ENCODE measurements at places on chromosomes 1 and 21. TPM values are rescaled to one million over a fixed set of nuclear protein-coding genes. Genes with fewer than 3 reads are reported as not detected.

The SPRR2F gene
- total RNA-seq, result not detected

DNA sequence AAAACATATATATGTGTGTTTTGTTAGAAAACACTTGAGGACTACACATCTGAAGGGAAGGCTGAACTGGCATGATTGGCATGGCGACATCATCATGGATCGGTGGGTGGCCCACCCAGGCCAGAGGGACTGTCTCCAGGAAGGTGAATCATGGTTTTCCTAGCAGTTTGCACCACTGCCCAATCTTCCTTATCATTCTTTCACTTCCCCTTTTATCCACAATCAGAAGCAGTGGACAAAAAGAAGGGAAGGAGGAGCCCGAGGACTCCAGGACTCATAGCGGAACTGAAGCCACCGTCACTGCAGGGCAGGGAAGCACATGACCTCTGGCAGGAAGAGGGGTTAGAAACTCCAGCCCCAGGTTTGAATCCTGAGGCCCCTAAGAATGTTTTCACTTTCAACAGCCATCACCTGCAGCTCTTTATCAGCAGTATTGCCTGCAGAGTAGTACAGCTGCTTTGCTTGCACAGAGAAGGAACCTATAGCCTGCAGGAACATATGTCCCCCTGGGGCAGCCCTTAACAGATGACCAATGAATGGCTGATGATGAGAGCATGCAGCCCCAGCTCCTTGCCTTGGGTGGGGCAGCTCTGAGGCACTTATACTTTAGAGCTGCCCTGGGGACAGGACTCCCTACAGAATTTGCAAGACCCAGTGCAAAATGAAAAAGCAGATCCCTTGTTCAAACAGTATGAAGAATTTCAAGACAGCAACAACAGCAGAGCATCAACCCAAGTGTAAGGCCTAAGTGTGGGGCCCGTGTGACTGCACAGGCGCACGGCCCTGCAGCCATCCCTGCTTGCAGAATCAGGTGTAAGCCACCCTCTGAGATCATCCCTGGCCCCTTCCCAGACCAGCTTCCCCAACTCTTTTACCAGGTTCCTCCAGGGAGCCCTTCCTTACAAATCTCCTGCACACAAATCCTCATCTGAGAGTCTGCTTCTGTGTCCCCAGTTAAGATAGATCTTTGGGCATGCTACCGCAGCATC is 241.8 kb upstream of the IRF2BP2 start:
- DNase-seq, result no peak

DNA sequence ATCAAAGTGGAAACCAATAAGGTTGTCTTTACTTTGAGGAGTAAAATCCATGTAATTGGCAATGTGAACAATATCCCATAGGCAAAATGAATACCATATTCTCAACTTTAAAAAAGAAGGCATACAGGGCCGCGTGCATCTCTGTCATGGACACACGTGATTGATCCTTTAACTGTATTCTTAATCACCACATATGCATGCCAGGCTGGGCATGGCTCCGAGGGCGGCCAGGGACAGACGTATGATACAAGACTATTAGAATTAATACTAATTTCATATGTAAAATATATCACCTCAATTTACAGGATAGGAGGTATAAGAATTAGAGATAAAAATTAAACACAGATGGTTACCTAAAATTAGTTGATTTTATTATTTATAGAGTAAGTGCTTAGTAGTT is 11.2 kb downstream of the RGS21 start:
- no peak for DNase-seq

DNA sequence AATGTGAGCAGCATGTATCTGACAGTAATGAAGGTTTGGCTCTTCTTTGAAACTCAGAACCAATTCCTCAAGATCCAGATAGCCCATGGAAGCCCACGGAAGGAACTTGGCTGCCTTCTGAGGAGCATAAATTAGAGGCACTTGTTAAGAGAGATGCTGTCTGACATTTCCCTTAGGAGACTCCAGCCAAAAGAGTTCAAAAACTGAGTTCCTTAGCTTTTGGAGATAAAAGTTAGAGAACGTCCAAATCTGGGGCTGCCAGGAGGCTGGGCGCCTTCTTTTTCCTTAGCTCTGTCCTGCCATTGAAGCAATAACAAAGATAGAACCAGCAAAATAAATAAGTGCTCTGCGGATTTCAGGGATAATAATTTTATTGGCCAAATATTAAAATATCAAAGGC is 439.6 kb upstream of the USP24 start:
- DNase-seq, result no peak

The KLHDC9 gene
- total RNA-seq, result not detected

GRCh38 chr1:115224636-115225035 is 113.4 kb downstream of the NGF start:
- DNase-seq, result no peak

DNA sequence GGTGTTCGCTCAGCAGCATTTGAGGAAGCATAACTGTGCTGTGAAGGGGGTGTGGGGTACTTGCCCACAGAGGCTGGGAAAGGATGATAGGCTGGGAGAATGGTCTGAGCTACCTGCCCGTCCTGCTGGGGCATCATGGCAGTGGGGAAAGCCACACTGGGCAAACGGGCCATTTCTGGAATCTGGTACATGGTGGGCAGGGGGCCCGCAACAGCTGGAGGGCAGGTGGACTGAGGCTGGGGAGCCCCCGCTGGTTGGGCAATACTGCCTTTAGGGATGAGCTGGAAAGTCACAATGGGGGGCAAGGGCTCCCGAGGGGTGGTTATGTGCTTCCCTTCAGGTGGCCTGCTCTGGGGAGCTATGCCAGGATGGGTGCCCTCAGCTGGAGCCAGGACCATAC is 19.2 kb upstream of the ADAM30 start:
- DNase-seq, result no peak

DNA sequence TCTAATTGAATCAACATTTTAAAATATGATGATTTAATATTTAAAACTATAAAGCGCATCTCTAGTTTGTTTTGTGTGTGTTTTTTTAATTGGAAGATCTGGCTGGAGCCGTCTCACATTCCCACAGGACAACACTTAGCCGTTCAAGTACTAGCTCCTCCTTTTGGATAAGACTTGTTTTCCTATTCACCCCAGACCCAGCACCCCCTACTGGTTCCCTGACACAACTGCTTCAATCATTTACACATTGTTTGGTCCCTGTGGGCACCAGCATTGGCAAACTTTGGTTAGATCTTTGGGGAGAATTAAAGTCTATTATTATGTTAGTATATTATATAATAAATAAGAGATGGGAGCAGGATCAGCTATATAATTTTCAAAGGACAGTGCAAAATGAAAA is 34.5 kb downstream of the TYW3 start:
- no peak for DNase-seq

The NRIP1 gene
- 57.8 TPM for total RNA-seq

GRCh38 chr1:50129201-50129600 is 20.5 kb downstream of the ELAVL4 start:
- DNase-seq, result no peak

GRCh38 chr21:42455196-42455595 is 40.8 kb downstream of the RSPH1 start:
- peak; percentile 82 for DNase-seq

- no peak for DNase-seq
Observed at GRCh38 chr1:76302711-76303339, 228.3 kb downstream of the ST6GALNAC3 start.

The OR2T35 gene
- not detected for total RNA-seq

DNA sequence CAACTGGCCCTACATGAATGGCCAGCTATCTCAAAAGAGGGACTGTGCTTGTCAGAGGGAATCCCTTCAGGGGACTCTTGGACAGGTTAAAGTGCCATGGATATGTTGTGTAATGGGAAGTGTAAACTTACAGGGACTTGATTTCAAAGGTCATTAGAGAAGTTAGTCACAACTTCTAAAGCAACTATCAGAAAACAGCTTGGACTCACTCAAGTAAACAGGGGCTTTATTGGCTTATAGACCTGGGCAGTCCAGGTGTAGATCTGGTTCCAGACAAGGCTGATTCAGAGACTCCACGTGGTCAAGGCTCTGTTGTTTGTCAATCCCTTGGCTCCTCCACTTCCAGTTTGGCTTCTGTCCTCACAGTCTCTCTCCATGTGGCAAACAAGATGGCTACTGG is 2.3 kb downstream of the CRP start:
- no peak for DNase-seq

The NBPF9 gene
- 24.4 TPM for total RNA-seq

GRCh38 chr1:209411491-209411929 is 172.0 kb upstream of the CAMK1G start:
- no peak for DNase-seq

GRCh38 chr1:232589111-232589811 is 40.7 kb downstream of the SIPA1L2 start:
- DNase-seq, result no peak

- no peak for DNase-seq
Observed at GRCh38 chr1:61968869-61969268, 225.8 kb upstream of the L1TD1 start.

- peak; percentile 93 for DNase-seq
Observed at GRCh38 chr1:109263597-109264378, 14.4 kb downstream of the CELSR2 start.

The TSPAN2 gene
- 4.3 TPM for total RNA-seq
